ENCODE measurements at places on chromosomes 5 and 9.

GRCh38 chr5:31769530-31769929, 130.6 kb downstream of the PDZD2 start:
- no peak for DNase-seq

GRCh38 chr5:10482791-10483530, 41.3 kb downstream of the ROPN1L start:
- DNase-seq: no peak

DNA sequence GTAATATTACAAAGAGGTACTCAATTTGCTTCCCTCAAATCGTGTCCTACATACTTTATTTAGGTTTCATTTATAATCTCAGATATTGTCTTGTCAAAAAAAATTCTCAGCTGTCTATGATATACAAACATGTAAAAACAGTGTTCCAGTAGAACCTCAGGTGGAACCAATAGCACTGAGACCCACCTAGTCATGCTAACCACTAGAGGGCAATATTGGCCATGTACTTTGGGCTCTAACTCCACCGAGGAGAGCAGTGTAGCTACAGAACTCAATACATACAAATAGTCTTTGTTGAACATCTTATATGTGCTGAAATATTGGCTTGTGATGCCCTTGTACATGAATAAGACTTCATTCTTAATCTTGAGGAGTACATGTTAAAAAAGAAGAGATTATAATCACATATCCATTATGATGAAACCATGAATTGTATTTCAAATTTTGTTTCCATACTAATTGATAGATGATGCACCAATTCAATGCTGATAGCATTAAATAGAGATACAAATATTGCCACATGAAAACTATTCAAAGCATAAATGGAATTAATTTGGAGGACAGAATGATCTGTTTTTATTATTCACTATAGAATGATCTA, 71.2 kb upstream of the CNTLN start:
- peak; percentile 74 for DNase-seq

DNA sequence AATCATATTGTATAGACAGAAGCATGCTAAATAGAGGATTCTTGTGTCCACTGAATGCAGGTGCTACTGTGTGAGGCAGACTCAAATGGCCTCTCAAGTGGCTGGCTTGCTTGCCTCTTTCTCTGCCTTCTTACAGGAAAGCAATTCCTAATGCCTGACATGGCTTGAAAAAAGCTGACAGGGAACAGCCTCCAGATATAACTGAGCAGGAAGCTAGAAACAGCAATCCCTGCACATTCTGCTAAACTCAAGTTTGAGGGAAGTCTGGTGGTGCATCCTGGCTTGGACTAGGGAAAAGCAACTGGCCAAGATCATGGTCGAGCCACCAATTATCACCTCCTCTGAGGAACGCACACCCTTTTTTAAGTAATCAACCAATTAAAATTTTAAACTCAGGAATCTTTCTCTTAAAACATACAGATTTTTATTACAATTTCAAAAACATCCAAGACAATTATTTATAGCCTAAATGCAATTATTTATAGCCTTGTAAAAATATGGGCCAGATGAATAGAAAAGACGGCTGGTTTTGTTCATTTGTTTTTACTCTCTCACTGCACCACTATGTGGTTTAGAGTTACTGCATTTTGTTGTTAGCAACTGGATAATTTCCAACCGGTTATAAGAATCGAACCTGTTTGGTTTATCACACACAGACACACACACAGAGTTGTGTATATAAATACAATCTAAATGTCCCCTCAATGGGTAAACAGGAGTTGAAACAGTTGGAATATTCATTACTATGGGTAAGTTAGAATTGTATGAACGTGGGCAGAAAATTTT, 290.9 kb upstream of the ANKRD55 start:
- peak; percentile 36 for DNase-seq

DNA sequence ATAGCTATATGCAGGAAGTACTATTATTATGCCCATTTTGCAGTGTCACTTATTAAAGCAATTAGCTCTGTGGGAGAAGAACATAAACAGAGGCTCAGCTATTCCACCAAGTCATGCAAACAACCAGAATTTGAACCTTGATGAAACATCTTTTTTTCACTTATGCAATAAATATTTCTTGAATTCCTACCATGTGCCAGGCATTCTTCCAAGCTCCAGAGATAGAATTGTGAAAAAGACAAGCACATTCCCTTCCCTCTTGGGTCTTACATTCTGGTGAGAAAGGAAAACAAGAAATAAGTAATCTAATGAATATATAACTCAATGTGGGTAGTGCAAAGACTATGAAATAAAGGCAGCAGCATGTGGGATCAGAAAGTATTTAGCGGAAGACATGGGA, 32.1 kb upstream of the ADRB2 start:
- peak; percentile 60 for DNase-seq
